ENCODE measurements at places on chromosomes 6 and 20.

DNA sequence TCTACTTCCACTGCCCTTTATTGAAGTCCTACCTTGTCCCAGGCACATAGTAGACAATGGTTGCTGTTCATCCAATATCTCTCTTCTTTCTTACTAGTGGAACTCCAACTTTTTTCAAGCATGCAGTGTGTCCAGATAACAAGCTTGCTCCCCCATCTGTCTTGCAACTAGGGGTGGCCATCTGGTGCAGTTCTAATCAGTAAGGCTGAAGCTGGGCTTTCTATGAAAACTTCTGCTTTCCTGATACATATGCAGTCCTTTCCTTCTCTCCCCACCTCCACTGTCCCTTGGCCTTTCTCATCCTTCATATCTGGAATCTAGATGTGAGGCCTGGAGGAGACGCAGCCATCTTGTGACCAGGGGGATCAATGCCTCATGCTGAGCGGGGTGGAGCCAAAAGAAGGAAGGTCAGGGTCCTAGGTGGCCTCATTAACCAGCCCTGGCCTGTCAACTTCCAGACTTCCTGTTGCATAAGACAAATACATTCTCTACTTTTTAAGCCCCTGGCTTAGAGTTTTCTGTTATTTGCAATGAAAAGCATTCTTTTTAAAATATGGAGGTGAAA, 59.6 kb upstream of the ZFP64 start:
- DNase-seq: no peak

- DNase-seq: no peak
Measured at GRCh38 chr6:113120582-113121285, 736.4 kb upstream of the MARCKS start.

DNA sequence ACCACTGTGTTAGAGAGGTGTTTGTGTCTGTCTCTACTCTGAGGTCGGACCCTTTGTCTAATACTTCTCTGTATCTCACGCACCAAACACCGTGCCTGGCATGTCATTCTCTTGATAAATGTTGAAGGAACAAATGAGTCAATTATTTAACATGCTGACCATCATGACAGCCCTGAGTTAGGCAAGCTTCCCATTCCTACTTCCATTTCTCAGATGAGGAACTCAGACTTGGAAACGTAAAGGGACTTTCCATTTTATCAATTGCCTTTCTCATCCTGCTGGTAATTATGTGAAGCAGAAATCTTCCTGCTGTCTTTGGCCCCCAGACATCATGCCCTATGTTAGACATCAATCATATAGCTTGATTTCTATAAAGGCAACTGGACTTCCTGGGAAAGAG, 227.0 kb upstream of the ECI2 start:
- DNase-seq: no peak

DNA sequence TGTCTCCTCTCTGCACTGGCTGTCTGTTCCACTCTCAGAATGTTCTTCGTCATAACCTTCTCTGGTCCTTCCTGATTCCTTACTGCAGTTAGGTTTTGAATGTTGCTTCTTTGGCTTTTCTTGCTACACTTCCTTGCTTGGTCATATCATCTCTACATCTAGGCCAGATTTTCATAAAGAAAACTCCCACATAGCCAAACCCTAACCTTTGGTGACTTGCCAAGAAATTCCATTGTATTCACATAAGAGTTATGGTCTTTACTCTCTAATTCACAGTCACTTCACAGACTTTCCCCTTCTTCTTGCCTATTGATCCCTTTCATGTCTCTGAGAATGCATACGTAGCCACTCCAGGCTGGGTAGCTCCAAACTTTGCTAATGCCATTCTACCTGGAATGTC, 41.9 kb upstream of the SIM1 start:
- no peak for DNase-seq

DNA sequence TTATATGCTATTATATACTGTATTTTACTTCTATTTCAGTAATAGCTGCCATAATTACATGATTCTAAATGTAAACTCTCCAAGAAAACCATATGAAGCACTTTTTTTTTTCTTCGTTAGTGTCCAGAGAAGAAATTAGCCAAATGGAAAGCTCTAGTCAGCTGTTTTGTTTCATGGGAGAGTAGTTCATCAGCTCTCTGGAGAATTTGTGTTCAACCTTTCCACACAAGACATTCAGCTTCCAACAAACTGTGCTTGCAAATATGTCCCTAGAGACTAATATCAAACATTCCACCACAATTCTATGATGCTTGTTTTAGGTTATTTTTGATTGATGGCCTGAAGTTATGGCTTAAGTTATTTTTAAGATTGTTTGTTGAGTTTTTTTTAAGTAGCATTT, 19.5 kb downstream of the FHL5 start:
- DNase-seq: no peak

DNA sequence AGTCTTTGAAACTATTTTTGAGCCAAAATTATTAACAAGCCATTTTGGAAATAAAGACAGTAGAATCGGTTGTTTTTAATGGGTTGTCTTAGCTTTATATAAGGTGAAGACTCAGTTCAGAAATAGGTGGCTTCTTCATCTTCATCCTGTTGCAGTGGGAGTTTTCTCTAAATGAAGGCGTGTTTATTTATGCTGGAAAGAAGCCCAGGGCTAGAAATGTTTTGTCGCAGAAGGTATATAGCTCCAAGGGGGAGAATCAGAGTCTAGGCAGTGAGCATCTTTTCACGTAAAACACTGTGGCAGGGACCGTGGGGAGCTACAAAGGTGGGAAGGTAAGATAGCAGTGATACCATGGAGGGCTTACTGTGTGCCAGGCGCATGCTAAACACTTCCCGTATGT, 34.3 kb downstream of the FARS2 start:
- DNase-seq: no peak

DNA sequence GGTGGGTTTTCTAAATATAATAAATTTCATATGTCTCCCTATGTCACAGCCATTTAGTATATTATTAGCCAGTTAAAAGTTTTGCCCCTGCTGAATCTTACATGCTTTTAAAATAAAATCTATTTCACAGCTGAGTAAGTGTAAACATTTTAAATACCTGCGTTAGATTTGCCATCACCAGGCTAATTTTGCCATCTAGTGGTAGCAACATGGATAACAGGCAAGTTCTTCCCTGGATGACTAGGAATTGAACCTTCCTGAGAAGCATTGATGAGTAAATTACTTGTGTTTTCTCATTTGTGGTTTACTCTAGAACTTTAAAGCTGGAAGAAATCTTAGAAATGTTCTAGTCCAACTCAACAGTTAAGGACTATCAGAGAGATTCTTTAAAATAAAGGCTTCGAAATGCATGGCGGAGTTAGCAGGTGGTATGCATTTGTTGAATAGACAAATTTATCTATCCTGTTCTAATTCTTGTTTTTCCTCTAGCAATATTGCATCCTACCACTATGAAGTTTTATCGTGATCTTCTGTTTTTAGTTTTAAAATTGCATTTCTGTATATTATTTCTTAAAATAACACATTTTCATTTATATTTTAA, 2.6 kb downstream of the PRSS35 start:
- DNase-seq: no peak

GRCh38 chr6:34457742-34458735, 7.8 kb upstream of the PACSIN1 start:
- no peak for DNase-seq

- no peak for DNase-seq
Measured at GRCh38 chr20:1302685-1303541, 26.0 kb downstream of the SDCBP2 start.
